D341Med (cell line): ENCODE measurements at places on chromosomes 16 and 17.

DNA sequence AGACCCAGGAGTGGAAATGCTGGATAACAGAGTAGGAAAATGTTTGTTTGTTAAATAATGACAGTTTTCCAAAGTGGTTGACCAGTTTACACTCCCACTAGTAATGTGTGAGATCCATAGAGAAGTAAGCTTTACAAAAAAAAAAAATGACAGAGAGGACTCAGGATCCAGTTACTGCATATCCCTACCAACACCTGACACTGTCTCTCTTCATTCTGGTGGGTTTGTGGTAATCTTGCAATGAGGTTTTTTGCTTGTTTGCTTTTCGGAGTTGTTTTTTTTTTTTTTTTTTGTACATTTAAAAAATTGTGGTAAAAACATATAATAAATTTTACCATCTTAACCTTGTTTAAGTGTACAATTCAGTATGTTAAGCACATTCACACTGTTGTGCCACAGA, 23.6 kb upstream of the HOXB9 start:
- DNase-seq = no peak

DNA sequence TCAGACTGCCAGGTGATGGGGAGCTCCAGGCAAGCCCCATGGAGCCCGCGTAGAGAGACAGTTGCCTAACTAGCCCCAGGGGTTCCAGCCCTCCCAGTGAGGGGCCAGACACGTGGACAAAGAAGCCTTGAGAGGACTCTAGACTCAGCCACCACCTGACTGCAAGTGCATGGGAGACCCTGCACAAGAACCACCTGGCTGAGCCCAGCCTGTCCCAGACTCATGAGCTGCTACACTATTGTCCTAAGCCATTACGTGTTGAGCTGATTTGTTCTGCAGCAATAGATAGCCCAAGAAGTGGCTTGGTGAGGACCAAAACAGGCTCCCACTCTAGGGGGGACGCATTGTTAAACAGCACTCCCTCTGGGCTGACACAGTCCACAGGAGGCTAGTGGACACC, 37.6 kb upstream of the KLHDC4 start:
- no peak for DNase-seq

DNA sequence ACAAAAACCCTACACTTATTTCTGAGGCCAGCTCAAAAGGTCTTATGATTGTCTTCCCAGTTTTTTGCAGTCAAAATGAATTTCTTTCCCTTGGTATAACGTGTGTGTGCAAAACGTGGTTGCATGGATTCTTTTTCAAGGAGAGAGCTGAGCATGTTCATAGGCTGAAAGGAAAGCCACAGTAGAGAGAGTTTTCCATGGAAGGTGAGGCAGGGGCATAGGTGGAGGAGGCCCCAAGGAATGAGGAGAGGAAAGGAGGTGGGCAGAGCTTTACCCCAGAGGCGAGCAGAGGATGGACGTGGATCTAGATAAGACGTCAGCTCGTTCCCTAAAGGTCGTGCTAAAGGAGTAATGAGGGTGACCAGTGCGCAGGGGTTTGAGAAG, 22.8 kb downstream of the TRPV2 start:
- DNase-seq = no peak

DNA sequence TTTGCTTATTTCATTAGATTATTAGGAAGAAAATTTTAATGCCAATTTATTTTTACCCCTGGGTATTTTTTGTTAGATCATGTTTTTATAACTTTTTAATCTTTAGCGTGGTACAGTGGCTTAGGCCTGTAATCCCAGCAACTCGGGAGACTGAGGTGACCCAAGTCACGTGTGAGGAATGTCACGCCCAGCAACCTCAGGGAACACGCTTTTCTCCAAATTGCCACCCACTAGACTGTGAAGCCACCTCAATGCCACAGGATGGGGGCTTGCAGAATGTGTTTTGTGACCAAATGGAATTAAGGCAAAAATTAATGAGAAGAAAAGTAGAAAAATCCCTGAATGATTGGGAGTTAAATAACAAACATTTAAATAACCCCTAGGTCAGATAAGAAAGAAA, 141.8 kb downstream of the LAT start:
- no peak for DNase-seq

- DNase-seq = no peak
Observed at GRCh38 chr17:74190807-74191406, 12.6 kb upstream of the RPL38 start.

DNA sequence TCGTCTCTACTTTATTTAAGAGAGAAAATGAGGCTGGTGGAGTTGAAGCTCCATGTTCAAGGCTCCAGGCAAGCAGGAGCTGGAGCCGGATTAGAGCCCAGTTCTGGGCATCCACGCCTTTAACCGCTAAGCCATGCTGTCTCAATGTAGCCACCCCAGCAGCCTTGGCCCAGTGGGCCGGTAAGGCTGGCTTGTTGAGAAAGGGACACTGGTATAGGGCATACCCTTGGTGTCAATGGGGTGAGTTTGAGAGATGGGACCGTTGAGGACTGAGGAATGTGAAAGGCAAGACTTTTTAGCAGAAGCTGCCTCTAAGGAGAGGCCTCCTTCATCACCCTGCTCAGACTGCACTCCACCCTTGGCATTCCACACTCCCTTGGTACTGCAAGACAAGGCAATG, 147.4 kb downstream of the CYLD start:
- no peak for DNase-seq
